Kidney (tissue), 22 donors: ENCODE measurements at places on chromosomes 2 and 18. TPM values are rescaled to one million over a fixed set of nuclear protein-coding genes. Genes with fewer than 3 reads are reported as not detected.

The OBSL1 gene
- total RNA-seq, result 123 TPM

The GYPC gene
- total RNA-seq, result 51.1 TPM

The UGT1A5 gene
- total RNA-seq, result 2.1 TPM

The SCN1A gene
- not detected for total RNA-seq

The GKN2 gene
- total RNA-seq, result not detected

The ANKRD30BL gene
- not detected for total RNA-seq

DNA sequence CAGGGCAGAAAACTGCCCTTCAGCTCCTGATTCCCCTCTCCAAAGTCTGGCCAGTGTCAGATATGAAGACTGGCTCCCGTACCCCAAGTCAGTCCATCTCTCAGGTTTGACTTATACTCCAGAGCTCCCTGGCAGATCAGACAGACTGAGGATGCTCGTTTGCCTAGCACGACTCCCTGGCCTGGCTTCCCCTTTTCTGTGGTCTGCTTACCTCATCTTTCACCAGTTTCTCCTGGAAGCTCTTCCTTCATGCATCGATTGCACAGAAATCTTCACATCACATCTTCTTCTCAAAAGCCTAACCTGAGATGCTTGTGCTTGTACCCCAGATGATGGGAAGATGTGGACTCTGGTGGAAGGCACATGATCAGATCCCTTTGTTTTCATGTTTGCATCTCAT, 387.9 kb upstream of the POU3F3 start:
- no peaks in the 10 kb centered on the region for H3K4me1 ChIP-seq
- H3K36me3 ChIP-seq, result no peaks in the 10 kb centered on the region
- H3K4me3 ChIP-seq, result no peak overlapping the region
- no peak overlapping the region for H3K27ac ChIP-seq

DNA sequence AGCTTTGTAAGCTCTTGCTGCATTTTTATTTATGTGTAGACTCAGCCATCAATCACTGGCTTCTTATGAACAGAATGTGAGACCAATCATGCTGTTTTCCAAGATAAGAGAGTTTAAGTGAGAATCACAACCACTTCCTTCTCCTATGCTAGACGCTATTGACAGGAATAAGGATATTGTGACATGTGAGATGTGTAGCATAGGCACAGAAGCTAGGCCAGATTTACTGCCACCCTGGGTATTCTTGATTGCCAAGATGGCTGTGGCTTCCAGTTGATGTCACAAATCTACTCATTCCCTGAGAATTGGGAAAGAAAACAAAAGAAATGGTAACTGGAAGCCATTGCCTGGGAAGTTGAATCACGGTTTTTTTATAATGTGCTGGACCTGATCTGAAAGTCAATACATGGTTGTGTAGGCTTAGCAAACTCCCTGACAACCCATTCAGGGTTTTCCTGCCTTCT, 49.9 kb downstream of the RAB27B start:
- no peak overlapping the region for H3K27ac ChIP-seq
- no peaks in the 10 kb centered on the region for H3K27me3 ChIP-seq
- no peak overlapping the region for H3K4me3 ChIP-seq
- H3K36me3 ChIP-seq, result no peaks in the 10 kb centered on the region

DNA sequence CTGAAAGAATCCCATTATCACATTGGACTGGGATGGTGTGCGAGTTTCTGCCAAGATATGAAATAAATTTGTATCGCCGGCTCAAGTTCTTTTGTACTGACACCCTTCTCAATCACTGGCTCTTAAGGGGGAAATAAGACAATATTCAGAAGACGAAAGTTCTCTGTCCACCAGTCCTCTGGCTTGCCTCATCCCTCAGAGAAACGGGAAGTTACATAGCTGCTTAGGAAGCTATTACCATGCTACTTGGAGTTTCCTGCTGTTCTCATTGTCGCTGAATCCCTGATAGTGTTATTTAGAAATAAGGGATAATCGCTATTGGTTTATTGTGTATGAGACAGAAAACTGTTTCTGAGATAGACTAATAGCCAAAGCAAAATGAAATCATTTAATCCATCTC, 205.0 kb upstream of the ZNF521 start:
- no peak overlapping the region for H3K4me3 ChIP-seq
- no peaks in the 10 kb centered on the region for H3K27me3 ChIP-seq
- no peaks in the 10 kb centered on the region for H3K4me1 ChIP-seq

GRCh38 chr2:140836826-140837225, 1294.0 kb downstream of the LRP1B start:
- DNase-seq, result no peak
- no peaks in the 10 kb centered on the region for H3K36me3 ChIP-seq
- H3K4me3 ChIP-seq, result no peak overlapping the region

DNA sequence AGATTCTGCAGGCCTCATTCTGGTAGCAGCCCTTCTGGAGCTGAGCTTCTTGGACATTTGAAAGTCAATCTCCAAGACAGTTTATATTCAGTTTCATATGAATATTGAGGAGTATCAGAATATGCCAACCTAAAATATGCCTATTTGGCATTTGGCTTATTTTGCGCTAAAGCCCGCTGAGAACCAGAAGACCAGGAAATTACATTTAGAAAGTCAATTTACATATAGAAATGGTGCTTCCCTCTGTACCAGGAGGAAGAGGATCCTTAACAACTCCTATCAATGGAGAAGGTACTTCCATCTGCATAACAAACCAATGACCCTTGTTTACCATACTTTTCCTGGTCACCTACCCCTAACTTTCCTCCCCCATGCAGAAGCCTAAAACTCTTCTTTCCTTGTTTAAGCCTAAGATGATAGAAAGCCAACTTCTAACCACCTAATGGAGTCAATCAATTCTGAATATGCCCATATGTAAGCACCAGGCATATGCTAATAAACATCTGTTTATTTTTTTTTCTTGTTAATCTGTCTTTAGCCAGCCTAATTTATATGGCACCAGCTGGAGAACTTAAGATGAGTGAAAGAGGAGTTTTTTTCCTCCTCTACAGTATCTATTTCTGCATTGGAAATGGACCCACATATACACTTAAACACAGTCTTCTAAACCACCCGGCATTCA, 57.0 kb upstream of the DYNC1I2 start:
- DNase-seq, result no peak
- no peak overlapping the region for H3K27ac ChIP-seq
- H3K4me1 ChIP-seq, result no peaks in the 10 kb centered on the region
- H3K4me3 ChIP-seq, result no peak overlapping the region
- no peaks in the 10 kb centered on the region for H3K36me3 ChIP-seq

GRCh38 chr2:169173876-169174275, 104.5 kb downstream of the DHRS9 start:
- H3K4me1 ChIP-seq, result no peaks in the 10 kb centered on the region
- no peak overlapping the region for H3K27ac ChIP-seq
- DNase-seq, result no peak

DNA sequence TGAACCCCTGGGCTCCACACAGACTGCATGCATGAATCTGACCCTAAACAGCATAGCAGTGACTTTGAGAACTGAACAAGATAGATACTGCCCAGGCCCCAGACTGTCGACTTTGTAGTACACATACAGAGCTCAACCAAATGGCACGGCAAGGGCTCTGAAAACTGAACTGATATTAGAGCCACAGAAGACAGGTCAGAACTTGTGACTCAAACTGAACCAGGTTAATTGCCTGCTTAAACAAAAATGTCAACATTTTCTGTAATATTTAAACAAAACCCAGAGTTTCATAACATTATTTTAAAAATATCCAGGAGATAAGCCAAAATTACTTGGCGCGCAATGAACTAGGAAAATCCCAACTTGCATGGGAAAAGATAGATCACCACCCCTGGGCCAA, 260.3 kb downstream of the TPGS2 start:
- DNase-seq, result no peak
- H3K27ac ChIP-seq, result no peak overlapping the region
- H3K27me3 ChIP-seq, result no peaks in the 10 kb centered on the region
- no peak overlapping the region for H3K4me3 ChIP-seq
- no peaks in the 10 kb centered on the region for H3K36me3 ChIP-seq
- H3K4me1 ChIP-seq, result no peaks in the 10 kb centered on the region

GRCh38 chr18:35096677-35097011, 55.4 kb downstream of the MAPRE2 start:
- no peak for DNase-seq
- H3K27me3 ChIP-seq, result no peaks in the 10 kb centered on the region
- no peaks in the 10 kb centered on the region for H3K4me1 ChIP-seq
- H3K4me3 ChIP-seq, result no peak overlapping the region

- H3K4me3 ChIP-seq, result no peak overlapping the region
- no peaks in the 10 kb centered on the region for H3K36me3 ChIP-seq
- no peak for DNase-seq
- H3K27me3 ChIP-seq, result no peaks in the 10 kb centered on the region
Measured at GRCh38 chr2:235591921-235592320, 98.1 kb downstream of the AGAP1 start.

DNA sequence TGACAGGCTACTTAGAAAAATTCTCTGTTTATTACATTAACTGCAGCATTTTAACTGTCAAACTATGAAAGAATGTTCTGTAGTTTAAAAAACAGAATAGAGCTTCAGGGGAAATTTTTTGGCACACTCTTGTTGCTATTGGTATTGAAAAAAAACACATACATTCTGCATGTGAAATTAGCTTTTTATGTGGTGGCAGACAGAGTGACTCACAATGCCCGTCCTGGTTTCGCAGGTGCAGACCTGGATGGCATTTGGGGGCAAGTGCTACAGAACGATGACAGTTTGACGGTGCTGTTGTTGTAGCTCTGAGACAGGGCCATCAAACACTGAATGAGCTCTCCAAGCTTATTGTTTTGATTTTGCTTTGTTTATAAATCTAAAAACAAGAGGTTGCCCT, 105.0 kb upstream of the MAP3K20 start:
- no peak for DNase-seq
- H3K4me1 ChIP-seq, result no peaks in the 10 kb centered on the region
- H3K4me3 ChIP-seq, result no peak overlapping the region
- no peaks in the 10 kb centered on the region for H3K27me3 ChIP-seq
- H3K36me3 ChIP-seq, result no peaks in the 10 kb centered on the region

DNA sequence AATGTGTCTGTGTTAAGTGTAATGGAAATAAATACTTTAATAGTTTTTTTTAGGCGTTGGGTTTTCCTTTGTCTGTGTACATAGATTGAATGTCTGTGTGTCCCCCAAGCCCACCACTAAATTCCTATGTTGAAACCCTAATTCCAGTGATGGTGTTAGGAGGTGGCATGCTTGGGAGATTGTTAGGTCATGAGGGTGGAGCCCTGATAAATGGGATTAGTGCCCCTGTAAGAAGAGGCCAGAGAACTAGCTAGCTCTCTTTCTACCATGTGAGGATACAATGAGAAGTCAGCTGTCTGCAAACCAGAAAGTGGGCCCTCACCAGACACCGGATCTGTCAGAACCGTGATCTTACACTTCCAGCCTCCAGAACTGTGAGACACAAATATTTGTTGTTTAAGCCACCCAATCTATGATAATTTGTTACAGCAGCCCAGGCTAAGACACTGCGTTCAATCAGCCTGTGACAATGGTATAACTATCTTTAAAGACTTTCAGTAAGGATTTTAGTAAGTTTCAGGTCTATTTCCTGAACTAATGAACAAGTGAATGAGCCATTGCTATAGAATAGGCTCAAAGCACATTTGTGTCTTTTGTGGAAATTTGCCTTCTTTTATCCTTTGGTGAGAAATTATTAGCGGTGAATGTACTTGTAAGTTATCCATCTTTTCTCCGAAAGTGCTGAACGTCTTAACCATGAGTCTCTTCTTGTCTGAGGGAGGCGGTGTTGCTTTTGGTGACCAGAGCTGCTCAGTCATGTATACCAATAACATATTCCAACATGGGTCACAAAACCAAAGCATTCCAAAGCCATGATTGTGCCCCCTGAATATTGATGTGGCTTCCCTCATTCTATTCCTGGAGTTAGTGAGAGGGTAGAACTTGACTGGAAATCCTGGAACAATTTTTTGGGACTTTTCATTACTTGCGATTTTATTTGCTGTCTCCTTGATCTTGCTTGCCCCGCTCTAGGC, 29.6 kb upstream of the IL1R1 start:
- no peaks in the 10 kb centered on the region for H3K36me3 ChIP-seq
- H3K27me3 ChIP-seq, result no peaks in the 10 kb centered on the region

- no peaks in the 10 kb centered on the region for H3K36me3 ChIP-seq
- no peaks in the 10 kb centered on the region for H3K27me3 ChIP-seq
- no peak overlapping the region for H3K27ac ChIP-seq
- no peak overlapping the region for H3K4me3 ChIP-seq
- no peaks in the 10 kb centered on the region for H3K4me1 ChIP-seq
Measured at GRCh38 chr2:165450156-165450555, 19.3 kb upstream of the CSRNP3 start.

GRCh38 chr2:238884812-238885408, 37.0 kb downstream of the TWIST2 start:
- no peak overlapping the region for H3K27ac ChIP-seq
- H3K27me3 ChIP-seq, result no peaks in the 10 kb centered on the region
- no peak for DNase-seq
- no peaks in the 10 kb centered on the region for H3K4me1 ChIP-seq
- H3K36me3 ChIP-seq, result no peaks in the 10 kb centered on the region

DNA sequence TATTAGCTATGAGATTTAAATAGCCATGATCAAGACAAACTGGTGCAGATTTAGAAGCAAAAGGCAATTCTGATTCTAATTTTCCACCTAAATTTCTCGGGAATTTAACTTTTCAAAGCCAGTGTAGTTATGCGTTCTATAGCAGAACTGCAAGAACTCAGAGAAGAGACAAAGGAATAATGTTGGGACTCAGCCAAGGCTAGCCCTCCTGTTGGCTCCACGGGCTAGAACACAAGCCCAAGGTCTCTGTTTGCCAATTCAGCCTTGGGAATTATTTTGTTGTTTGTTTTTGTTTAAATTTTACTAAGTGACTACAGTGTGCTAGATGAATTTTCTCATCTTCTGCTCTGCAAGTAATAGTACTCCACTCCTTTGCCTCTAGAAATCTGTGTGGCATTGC, 121.2 kb downstream of the CACNB4 start:
- no peak for DNase-seq
- no peak overlapping the region for H3K4me3 ChIP-seq

DNA sequence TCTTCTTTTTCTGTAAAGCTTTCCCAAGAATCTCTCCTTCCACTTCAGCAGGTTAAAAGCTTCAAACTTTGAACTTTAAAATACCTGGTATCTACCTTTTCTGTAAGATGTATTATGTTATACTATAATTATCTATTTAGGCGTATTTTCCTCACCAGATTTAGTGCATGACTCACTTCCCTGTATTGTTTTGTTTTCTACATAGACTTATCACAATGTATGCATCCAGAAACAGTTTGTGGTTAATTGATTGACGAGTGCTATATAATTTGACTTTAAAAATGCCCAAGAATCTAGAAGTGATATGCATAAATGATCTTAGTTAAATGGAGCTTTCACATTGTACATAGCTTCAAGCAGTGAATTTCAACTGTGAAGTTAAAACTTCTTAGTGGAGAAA, 473.9 kb upstream of the CDH2 start:
- no peak for DNase-seq
- no peaks in the 10 kb centered on the region for H3K4me1 ChIP-seq
- H3K27ac ChIP-seq, result no peak overlapping the region
- no peaks in the 10 kb centered on the region for H3K27me3 ChIP-seq

GRCh38 chr2:127179766-127180165, 40.3 kb downstream of the CYP27C1 start:
- no peaks in the 10 kb centered on the region for H3K36me3 ChIP-seq
- H3K27ac ChIP-seq, result no peak overlapping the region
- no peak overlapping the region for H3K4me3 ChIP-seq
- no peak for DNase-seq
